ENCODE measurements at places on chromosomes 13 and 19.

DNA sequence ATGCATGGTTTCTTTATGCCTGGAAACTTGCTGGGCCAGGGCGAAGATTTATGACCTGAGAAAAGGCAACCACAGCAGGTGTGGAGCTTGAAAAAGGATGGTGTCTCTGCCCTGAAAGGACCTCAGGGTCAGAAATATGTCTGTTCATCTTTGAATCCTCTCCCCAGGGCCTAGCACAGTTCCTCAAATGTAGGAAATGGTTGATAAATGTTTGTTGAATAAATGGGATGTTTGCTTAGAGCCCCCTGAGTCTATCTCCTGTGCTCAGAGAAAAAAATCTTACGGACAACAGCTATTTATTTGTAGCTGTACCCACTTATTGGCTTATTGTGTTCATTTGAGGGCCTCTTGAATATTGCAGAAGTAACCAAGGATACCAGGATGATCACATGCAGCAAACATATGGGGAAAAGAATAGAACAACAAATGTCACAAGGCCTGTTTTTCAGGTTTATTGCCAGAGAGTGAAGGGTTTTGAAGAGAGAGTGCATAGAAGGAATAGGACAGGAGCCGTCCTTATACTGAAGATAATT, 114.5 kb downstream of the KLF5 start:
- no peak for DNase-seq

DNA sequence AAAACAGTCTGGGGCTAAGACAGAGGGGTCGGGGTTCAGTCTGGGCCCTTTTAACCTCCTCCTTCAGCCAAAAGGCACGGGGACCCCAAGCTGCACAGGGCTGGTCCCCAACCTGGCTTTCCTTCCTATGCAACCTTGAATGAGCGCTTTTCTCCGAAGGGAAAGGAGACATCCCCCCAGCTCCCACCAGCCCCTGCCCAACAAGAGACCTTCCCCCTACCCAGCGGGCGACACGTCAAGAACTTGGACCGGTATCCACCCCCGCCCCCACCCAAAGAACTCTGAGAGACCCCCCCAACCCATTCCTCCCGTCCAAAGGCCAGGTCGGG, 35.0 kb upstream of the NANOS3 start:
- DNase-seq = no peak

- DNase-seq = no peak
These were observed 23.3 kb upstream of the VSTM2B start for GRCh38 chr19:29502581-29502850.

DNA sequence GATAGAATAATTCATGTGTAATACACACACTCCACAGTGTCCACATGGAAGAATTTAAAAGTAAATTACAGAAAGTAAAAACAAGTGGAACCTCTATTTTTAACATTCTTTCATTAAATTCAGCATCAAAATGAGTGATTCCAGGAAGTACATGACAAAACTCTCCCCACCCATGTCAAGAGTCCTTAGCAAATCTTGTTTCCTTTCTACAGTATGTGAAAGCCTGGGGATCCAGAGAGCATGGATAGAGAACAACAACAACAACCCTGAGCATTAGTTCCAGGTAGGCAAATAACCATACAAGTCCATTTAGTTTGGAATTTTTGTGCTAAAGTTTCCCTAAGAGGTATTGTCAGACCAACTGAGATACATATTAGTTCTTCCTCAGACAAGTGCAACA, 267.9 kb downstream of the ENOX1 start:
- DNase-seq = no peak

- DNase-seq = no peak
These were observed 1134.3 kb downstream of the SLITRK1 start for GRCh38 chr13:82747958-82748357.

DNA sequence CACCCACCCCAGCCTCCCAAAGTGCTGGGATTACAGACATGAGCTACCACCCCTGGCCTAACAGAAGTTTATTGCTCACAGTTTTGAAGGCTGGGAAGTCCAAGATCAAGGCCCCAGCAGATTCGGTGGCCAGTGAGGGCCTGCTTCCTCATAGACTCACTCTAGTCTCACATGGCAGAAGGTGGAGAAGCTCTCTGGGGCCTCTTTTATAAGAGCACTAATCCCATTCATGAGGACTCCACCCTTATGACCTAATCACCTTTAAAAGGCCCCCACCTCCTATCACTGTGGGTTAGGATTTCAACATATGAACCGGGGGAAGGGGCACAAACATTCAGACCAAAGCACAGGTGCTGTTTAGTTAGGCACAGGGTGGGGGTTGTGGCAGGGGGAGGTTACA, 6.9 kb upstream of the SWSAP1 start:
- DNase-seq = no peak

DNA sequence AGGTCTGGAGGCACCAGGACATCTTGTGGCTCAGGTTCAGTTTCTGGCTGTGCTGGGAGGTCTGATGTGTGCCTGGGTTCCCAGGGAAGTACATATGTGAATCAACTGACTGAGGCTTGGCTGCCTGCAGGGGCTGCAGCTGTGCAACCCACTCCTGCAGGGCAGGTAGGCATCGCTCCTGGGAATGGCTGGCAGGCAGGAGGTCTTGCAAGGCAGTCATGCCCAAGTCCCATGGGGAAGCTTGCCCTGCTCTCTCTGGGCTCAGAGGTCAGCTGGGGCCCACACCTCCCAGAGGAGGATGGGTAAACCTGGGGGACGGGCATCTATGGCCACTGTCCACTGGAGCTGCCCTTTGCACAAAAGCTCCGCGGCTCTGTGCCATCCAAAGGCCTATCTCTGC, 1141.8 kb downstream of the SLITRK1 start:
- DNase-seq = no peak

DNA sequence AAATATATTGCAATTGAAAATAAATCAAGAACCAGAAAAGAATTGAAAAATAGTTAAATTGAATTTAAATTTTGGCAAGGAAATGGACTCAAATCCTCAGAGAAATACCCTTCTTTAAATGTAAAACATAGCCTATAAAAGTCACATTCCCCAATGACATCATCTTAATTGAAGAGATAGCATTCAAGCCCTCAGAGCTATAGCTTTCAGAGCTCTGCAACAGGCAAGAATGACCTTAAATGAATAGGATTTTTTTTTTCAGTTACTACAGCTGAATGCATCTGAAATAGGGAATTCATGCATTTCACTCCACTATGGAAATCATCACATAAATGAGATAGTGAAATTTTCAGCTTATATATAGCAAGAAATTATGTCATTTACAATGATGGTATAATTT, 1049.0 kb downstream of the OLFM4 start:
- DNase-seq = no peak

DNA sequence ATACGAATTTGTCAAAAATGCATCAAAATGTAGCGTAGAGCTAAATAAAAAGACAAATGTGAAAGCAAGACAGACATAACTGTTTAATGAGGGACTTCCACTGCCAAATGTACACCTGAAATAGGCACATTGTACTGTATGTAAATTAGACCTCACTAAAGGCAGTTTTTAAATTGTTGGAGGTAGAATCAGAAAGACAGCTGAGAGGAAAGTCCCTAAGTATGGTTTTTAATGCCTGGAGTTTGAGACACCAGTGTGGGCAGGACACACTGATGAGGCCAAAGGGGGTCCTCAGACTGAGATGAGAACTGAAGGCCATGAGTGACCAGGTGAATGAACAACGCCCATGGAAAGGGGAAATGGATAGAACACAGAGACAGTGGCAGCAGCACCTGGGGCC, 22.9 kb downstream of the MED26 start:
- no peak for DNase-seq

GRCh38 chr19:58492265-58492664, 16.1 kb downstream of the ZNF446 start:
- no peak for DNase-seq

- no peak for DNase-seq
These were observed 2.2 kb downstream of the BST2 start for GRCh38 chr19:17402982-17403855.

DNA sequence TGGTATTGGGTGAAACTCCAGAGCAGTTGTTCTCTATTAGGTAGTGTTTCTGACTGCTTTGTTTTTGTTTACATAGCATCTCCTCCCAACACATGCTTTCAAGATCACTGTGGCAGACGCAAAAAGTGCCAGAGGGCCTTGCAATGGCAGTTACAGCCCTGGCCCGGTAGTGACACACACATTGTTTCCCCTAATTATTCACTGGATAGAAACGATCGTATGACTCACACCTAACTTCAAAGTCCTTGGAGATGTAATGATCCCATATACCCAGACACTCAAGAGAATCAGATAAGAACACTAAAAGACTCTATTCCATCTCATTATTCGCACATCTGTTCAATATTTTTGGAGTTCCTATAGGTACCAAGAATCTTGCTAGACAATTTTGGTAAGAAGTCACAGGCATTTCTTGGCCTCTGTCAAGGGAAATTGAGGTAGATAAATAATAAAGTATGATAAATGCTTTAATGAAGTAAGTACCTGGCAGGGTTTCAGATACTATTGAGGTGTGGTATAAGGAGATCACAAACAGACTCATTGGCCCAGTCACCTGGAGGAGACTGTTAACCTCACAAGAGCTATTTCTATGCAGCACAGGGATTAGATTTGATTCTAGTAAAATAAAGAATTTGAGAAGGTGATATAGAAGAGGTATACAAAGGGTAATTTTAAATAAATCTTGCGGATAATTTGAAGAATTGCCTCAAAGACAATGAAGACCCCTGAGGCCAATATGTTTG, 485.3 kb downstream of the SLITRK6 start:
- no peak for DNase-seq

GRCh38 chr13:59279028-59279427, 884.7 kb downstream of the DIAPH3 start:
- no peak for DNase-seq

- DNase-seq = no peak
These were observed 62.8 kb upstream of the WASF3 start for GRCh38 chr13:26494571-26495195.

DNA sequence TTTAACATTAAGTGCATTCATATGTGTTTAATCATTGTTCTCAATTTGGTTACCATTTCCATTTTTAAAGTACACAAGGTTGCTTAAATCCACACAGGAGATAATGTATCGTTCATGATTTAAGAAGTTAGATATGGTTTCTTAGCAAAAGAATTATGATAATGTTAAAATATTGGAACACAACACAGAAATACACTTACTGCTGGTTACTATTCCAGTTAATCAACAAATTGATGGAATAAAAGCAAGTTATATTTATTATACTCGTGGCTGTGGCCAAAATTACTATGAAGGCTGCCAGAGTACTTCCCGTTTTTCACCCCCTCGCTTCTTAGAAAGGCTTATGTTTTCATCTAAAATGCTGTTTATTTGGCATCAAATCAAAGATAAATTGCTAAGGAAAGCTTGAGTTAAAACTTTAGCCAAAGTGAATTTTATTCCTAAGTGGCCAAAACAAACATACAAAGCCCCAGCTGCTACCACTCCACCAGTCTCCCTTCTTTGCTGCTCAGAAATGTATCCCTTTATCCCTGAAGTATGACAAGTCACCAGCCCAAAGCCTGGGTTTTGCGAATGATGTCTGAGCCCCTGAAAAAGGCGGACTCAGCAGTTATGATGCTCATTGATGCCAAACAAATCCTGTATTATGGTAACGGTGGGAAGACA, 27.7 kb downstream of the LCP1 start:
- no peak for DNase-seq

GRCh38 chr19:55640577-55641425, at the start of gene ZNF580:
ZNF580 (plus strand) TSS chr19:55641002; CDS start chr19:55642509, 1,507 bp downstream.
- peak; percentile 81 for DNase-seq

- DNase-seq = peak; percentile 33
These were observed 1.3 kb upstream of the KCNC3 start for GRCh38 chr19:50330365-50331078.

DNA sequence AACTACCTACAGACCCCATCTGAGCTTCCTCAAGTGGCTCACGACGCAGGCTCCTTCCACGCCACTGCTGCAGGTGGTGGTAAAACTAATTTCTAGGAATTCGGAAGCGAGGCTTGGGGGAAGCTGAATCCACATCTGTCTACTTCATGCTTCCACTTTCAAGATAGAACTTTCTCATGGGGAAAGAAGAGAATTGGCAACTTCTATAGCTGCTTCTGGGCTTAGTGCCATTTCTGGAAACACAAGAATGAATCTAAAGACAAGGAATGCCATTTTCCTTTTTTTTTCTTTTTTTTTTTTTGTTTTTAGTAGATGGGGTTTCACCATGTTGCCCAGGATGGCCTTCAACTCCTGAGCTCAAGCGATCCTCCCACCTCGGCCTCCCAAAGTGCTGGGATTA, 2.8 kb upstream of the NLRP12 start:
- DNase-seq = no peak

DNA sequence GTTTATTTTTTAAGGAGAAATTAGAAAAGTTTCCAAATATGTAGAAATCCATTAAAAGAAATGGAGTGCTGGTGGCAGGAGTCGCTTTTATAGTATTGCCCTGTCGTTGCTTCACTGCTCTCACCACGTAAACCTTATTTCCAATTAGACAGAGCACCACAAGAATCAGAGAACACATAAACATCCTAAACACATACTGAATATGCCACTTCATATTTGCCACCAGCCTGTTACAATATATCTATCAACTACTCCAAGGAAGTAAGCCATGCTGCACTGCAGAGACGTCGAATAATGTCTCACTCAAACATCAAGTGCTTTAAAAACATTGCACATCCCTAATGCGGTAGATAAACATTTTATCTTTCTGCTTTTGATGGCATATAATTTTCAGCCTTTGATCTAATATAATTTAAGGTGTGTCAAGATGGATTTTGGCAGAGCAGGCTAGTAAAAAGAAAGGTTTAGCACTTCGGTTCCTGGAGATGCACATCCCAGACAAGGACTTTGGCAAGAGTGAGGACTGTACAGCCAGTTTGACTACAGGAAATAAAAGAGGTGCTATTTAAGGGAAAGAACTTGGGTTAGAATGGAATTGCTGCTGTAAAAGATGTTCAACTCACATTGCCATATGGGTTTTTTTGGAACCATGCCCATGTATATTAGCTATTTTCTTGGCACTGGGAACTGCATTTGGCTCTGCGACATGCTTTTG, 932.3 kb downstream of the EFNB2 start:
- no peak for DNase-seq

DNA sequence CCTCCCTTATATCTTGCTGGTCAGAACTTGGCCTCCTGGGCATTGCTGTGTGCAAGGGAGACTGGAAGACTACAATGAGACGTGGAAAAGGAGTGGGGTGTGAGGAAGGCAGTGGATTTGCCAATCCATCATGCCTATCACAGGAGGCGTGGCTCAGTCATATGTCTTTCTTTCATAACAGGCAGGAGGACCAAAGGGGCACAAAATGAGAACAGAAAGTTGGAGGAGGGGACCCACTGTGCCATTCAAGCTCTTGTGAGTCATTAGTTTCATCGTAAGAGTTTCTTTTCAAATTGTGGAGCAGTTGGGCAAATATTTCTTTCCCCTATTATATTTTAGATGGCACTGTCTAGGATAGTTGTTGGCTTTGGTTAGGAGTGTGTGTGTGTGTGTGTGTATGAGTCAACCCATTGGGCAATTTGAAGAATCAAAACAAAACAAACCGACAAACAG, 471.5 kb downstream of the TSHZ3 start:
- peak; percentile 70 for DNase-seq

GRCh38 chr13:61700181-61700580, 284.5 kb upstream of the PCDH20 start:
- DNase-seq = no peak

GRCh38 chr13:105543742-105544141, 991.7 kb downstream of the EFNB2 start:
- no peak for DNase-seq
